ENCODE measurements at places on chromosomes 12 and 14. TPM values are rescaled to one million over a fixed set of nuclear protein-coding genes. Genes with fewer than 3 reads are reported as not detected.
A peak's percentile ranks its signal among the peaks of the same experiment; 100 is the strongest.

DNA sequence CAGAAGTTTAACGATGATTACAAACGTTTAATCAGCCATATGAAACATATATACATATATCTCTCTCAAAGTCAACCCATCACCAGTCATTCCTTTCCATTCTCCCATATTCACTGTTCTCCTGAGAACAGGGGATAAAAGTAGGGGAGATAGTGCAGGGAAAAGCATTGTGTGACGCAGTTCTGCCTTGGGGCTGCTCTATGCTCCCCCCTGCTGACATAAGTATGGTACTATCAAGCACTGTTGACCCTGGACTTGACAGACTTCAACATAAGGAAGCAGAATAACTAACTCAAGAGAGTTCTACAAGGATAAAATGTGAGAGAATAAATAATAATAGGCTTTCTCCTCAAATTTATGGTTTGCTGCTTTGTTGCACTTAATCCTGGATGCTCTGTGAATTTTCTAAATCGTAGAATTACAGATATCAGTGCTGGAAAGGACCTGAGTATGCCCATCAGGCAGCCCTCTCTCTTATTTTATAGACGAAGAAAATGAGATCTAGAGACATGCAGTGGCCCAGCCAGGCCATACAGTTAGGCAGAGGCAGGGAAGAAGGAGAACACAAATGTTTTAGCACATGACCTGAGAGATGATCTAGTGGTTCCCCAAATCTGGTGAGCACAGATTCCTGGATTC lies 87.2 kb downstream of the SCN8A start:
- H3K27me3 ChIP-seq = no peaks in the 10 kb centered on the region
- H3K4me1 ChIP-seq = peaks cover 7% of the 10 kb centered on the region
- H3K27ac ChIP-seq = no peak overlapping the region
- peak; percentile 69 for DNase-seq

DNA sequence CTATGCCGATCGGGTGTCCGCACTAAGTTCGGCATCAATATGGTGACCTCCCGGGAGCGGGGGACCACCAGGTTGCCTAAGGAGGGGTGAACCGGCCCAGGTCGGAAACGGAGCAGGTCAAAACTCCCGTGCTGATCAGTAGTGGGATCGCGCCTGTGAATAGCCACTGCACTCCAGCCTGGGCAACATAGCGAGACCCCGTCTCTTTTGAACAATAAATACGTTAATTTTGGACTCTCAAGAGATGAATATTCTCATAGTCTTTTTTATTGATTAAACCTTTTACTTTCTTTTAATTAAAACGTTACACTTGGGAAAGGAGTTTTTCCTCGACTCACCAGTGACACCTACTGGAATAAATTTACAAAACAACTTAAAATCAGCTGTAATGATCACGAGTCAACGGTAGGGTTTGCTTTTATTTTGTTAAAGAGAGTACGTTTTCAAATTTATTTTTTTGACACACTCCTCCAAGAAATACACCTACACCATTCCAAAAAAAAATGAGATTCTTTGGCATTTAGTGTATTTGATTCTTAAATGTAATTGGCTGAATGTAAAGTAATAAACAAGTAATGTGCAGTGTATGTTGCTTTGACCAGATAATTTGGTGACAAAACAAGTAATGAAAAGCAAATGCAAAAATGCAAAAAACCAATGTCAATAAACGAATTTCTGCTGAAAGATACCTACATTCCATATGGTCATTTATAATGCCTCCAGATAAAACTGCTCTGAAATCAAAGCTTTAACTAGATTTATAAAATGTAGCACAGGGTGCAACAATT lies 687 bp upstream of the RPS29 start:
- peaks cover 20% of the 10 kb centered on the region for H3K4me1 ChIP-seq
- H3K27ac ChIP-seq = peak overlapping the region; percentile 34
- peaks cover 35% of the 10 kb centered on the region for H3K36me3 ChIP-seq
- H3K27me3 ChIP-seq = no peaks in the 10 kb centered on the region

GRCh38 chr12:5612556-5613410 lies 180.9 kb downstream of the NTF3 start:
- H3K27me3 ChIP-seq = no peaks in the 10 kb centered on the region
- no peak overlapping the region for H3K4me3 ChIP-seq

DNA sequence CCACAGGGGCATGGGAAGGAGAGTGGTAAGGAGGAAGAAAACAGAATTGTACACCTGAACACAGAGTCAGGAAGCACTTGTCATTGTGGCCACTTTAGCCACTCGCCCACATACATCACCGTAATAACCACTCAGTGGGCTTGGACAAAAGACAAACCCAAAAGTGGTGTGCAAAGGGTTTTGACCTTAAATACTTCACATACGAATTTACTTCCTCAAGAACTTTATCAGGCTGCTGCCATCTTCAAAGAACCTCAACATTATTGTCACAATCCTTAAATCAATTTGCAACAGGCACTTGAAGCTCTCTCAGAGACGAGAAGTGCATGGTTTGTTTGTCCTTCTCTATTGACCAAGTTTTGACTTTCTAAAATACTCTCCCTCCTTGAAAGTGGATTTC lies 187.3 kb upstream of the EGLN3 start:
- peaks cover 13% of the 10 kb centered on the region for H3K4me1 ChIP-seq
- H3K4me3 ChIP-seq = no peak overlapping the region
- no peak for DNase-seq
- H3K36me3 ChIP-seq = no peaks in the 10 kb centered on the region

DNA sequence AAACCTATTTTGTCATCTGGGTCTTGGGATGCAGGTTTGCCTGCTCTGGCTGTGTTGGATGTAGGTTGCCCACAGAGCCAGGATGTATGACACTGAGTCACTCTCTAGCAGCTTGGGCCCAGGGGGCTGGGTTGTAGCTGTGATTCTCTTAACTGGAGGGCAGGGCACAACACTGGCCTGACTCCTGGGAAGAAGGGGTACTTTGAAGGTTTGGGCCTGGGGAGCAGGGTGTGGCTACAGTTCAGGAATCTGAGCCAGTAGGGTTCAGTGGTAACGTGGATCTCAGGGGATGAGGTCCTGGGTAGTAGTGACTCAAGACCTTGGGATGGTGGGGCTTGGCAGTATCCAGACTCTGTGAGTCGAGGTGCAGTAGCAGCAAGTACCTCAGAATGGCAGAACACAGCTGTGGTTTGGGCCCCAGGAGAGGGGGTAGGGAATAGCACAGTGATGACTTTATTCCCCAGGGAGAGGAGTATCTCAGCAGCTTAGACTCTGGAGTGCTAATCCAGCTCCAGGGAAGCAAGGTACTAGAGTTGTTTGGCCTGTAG lies 25.7 kb downstream of the TBC1D15 start:
- H3K36me3 ChIP-seq = peaks cover 17% of the 10 kb centered on the region
- no peaks in the 10 kb centered on the region for H3K27me3 ChIP-seq
- H3K27ac ChIP-seq = no peak overlapping the region

DNA sequence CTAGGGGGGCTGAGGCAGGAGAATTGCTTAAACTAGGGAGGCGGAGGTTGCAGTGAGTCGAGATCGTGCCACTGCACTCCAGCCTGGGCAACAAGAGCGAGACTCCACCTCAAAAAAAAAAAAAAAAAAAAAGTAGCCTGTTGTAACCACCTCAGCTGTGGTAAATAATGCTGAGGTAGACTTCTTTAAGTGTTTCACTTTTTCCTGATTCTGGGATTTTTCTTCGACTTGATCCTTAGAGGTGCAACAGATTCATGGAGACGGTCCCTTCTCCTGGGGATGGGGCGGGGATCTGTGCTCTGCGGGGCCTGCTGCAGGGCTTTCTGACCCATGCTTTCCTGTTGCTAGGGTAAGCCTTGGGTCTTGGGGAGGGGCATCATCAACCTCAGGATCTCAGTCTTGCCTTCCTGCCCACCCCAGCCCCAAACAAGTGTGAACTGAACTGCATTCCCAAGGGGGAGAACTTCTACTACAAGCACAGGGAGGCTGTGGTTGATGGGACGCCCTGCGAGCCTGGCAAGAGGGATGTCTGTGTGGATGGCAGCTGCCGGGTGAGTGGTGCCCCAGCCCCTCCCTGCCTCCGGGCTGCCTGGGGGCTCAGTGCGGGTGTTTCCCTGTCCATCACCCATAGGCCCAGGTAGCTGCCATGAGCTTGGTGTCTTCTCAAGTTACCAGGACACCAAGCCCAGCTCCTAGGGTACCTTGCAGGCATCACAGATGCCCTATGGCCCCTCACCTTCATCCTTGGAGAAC lies 12.4 kb downstream of the PAPLN start:
- no peak overlapping the region for H3K27ac ChIP-seq
- no peak for DNase-seq
- H3K4me3 ChIP-seq = no peak overlapping the region
- H3K27me3 ChIP-seq = no peaks in the 10 kb centered on the region
- H3K4me1 ChIP-seq = peaks cover 6% of the 10 kb centered on the region
- no peaks in the 10 kb centered on the region for H3K36me3 ChIP-seq

DNA sequence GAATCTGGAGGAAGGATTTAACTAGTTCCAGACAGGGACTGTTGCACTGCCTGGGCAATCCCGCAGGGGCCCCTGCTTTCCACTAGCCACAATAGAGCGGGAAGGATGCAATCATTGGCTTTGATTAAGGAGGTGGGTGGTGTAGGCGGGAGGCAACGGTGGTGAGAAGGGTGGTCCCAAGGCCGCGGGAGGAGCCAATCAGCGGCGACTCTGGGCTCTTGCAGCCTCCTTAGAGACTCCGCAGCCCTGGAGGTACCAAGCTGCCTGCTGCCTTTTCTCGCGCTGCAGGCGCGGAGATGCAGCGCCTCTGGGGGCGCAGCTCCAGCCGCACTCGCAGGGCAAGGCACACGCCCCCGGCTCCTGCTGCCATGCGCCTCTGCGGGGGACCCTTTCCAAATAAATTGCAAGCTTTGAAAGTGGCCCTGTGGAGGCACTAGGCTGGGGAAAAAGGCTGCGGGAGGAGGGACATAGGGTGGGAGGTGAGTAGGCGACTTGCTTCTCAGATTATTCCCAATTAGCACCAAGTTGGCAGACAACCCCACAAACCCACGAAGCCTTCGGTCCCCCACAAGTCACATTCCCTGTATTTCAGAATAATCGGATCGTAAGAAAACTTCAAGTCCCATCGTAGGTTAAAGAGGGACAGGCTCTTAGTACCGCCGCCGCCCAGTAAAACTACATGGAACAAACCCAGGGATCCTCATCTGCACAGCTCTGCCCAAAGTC lies 858 bp upstream of the KCNA1 start:
- H3K36me3 ChIP-seq = no peaks in the 10 kb centered on the region
- DNase-seq = no peak
- H3K4me1 ChIP-seq = no peaks in the 10 kb centered on the region
- no peak overlapping the region for H3K4me3 ChIP-seq
- H3K27ac ChIP-seq = no peak overlapping the region

GRCh38 chr12:42187799-42188198 lies 43.1 kb upstream of the GXYLT1 start:
- H3K36me3 ChIP-seq = no peaks in the 10 kb centered on the region
- H3K27me3 ChIP-seq = no peaks in the 10 kb centered on the region
- no peak overlapping the region for H3K4me3 ChIP-seq
- no peak overlapping the region for H3K27ac ChIP-seq
- DNase-seq = peak; percentile 32
- 0 out of 2 replicates have a peak, but pooled peaks cover 6% of the 10 kb centered on the region for H3K4me1 ChIP-seq

CCDC177 gene
- not detected for total RNA-seq

SMIM41 gene
- not detected for total RNA-seq

RAB15 gene
- 27.0 TPM for total RNA-seq

STXBP6 gene
- 0.40 TPM for total RNA-seq
